ENCODE measurements at places on chromosomes 11 and 22.

DNA sequence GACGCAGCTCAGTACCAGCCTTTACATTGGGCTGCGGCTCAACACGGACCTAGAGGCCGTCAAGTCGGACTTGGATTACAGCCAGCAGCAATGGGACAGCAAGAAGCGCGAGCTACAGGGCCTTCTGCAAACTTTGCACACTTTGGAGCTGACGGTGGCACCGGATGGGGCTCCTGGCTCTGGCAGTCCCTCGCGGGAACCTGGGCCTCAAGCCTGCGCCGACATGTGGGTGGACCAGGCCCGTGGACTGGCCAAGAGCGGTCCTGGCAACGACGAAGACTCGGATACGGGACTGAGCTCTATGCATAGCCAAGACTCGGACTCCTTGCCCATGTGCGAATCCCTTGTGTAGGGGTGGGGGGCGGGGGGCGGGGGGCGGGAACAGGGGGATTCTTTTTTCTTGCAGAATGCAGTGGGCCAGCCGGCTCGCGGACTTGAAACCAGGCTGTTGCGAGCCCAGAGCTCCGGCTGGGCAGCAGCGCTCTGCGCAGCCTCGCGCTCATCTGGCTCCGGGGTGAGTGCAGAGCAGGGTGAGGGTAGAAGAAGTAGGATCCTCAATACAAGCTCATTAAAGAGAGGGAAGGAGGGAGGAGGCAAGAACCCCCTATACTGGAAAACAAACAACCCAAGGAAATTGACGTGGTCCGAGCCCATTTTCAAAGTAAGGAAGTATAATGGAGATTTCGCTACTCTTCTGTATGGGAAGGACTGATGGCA, 1.8 kb downstream of the RASSF10 start:
- DNase-seq = no peak

- no peak for DNase-seq
Observed at GRCh38 chr22:50600538-50600937, at the start of gene MAPK8IP2. Gene MAPK8IP2, plus strand, starts transcription at chr22:50600793. Its CDS starts 26 bp downstream, at chr22:50600819.

DNA sequence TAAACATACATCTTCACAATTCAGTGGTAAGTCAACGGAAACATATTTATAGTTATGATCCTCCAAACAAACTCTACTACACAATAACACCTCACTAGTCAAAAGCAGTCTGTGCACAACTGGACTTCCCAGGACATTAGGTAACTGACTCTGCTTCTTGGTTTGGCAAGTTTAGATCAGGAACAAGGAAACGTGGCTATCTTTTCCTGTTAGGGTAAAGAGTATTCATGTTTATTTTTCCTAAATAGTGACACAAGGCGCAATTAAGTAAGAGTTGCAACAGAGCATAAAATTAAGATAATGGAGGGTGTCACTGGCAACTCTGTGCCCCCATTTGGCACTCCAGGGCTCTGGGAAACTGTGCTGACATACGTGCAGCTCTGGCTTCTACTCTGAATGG, 70.2 kb upstream of the TP53AIP1 start:
- DNase-seq = no peak

- DNase-seq = no peak
Observed at GRCh38 chr22:22951035-22951434, 63.4 kb downstream of the IGLL5 start.

GRCh38 chr11:67776852-67777520, 102.6 kb upstream of the ALDH3B2 start:
- no peak for DNase-seq

GRCh38 chr11:109828387-109828786, 264.8 kb upstream of the ZC3H12C start:
- DNase-seq = no peak
